ENCODE measurements at places on chromosomes 2 and 18. TPM values are rescaled to one million over a fixed set of nuclear protein-coding genes. Genes with fewer than 3 reads are reported as not detected.

PLCD4 gene
- polyA plus RNA-seq = 0.65 TPM

DNA sequence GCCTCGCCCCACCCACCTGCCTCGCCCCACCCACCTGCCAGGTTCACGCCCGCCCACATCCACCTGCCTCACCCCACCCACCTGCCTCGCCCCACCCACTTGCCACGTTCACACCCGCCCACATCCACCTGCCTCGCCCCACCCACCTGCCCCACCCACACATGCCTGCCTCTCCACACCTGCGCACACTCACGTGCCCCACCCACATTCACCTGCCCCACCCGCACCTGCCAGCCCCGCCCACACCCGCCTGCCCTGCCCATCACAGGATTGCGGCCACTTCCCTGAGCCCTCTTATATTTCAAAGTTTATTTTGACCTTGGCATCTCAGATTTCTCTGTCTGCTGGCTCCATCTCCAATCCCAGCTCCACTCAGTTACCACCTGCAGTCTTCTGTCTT is 217.5 kb upstream of the SOX11 start:
- no peak for DNase-seq

DNA sequence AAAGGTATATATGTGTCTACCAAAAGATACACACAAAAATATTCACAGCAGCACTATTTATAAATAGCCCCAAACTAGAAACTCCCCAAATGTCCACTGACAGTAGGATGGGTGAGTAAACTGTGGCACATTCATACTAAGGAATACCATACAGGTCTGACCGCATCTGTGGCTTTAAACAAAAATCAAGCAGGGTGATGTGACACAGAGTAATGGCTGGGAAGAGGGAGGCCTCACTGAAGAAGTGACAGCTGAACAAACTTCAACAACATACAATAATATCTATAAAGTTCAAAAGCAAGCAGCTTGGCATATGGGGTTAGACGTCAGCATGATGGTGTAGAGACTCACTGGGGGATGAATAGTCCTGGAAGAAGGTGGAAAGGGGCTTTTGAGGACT is 115.1 kb upstream of the PPP1CB start:
- DNase-seq = no peak

DNA sequence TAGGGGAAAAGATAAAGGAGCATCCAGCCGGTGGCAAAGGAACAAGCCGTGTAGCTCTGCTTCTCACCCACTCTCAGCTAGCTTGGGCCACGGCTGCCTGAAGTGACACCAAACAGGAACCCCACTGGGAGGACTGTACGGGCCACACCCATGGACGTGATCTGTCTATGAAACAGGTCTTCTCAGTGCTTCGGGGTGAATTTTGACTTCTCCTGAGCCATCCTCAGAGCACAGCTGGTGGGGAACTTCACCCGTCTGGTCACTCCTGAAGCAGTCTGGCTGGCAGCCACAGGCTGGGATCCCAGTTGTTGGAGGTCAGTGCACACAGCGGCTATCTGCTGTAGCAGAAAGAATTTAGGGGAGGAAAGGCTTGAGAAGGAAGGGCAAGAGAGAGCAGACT is 223.8 kb downstream of the FAM210A start:
- DNase-seq = no peak

- DNase-seq = no peak
These were observed 8.7 kb downstream of the TMEM169 start for GRCh38 chr2:216090369-216090786.

TDRD15 gene
- not detected for polyA plus RNA-seq

DNA sequence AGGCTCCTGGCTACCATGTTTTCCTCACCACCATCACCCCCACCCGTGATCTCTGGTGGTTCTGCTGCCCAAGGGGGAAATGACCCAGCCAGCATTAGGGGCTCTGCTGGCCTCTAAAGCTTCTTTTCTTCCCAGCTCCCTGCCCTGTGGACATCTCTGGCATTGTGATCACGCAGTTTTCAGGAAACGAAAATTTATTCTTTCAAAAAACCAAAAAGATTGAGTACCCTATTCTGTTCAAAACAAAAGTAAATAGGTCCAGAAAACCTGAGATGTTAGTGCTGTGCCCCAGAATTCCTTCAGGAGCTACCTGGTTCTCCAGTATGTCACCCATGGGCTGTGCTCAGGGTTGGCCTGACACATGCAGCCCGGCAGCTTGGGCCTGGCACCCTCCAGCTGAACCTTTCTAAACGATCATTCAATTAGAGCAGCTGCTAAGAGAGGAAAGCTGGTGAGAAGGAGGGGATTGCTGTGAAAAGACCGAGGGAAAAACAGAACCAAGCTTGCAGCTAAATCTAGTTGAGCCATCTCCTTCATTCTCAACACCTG is 157.5 kb downstream of the MGAT5 start:
- no peak for DNase-seq

DNA sequence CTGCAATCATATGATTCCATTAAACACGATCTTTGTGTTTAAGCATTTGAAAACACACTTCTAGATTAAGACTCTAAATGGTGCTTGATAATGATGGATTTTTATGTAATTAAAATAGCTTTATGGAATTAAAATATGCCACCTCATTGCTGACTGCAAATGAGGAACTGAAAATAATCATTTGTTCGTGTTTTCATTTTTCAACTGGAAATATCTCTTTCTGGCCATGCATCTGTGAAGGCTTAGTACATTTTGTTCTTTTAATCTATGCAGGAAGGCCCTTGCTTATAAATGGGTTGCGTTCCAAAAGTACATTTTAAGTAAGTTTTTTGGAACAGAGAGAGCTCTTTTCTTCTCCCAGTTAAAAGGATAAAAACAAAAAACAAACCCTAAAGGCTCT is 125.5 kb downstream of the MC4R start:
- no peak for DNase-seq

OTOS gene
- polyA plus RNA-seq = not detected

PROKR1 gene
- polyA plus RNA-seq = not detected

GRCh38 chr2:196160101-196160500 is 11.3 kb downstream of the STK17B start:
- DNase-seq = peak; percentile 86

GRCh38 chr2:188797371-188797770 is 176.8 kb upstream of the COL3A1 start:
- DNase-seq = no peak

DNA sequence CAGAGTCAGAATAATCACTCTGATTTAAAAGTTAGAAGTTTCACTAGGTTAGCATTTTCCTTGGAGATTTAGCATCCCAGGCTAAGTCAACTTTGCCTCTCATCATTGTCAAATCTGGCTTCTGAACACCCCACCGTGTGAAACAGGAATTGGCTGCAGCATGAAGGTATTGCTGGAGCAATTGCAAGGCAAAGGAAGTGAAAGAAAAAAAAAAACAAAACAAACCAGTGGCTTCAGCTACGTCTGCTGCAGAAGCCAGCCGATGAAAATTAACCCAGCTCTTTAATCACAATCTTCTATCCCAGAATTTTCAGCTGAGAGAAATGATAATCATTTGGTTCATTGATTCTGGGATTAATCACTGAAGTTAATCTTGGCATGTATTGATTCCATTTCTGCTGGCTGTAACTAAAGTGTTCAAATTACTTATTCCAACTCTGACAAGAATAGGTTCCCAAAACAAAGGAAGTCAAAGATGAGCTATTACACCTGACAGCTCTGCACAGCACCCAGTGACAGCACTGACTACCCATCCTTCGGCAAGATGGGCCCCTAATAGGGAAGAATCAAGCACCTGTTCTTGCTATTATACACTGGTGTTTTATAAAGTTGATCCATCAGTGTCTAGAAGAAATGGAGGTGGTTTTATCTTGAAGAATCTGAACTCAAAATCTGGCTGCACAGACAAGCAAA is 42.7 kb upstream of the REG3G start:
- no peak for DNase-seq

DNA sequence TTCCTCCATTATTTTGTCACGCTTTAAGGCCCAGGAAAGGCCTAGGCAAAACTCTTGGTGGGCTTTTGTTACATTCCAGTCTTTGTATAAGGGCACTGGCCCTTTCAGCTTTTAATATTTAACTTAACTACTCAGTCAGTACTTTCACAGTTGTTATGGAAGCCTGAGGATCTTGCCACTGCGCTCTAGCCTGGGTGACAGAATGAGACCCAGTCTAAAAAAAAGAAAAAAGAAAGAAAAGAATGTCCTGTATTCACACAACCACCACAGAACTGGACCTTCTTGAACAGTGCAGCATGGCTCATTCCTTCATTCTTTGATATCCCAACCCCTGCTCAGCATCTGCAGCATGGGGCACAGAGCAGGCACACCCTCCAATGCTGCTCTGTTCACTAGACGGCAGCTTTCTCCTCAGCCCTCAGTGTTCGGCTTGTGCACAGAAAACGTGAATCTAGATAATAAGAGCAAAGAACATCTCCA is 93.4 kb upstream of the MSH2 start:
- no peak for DNase-seq

DNA sequence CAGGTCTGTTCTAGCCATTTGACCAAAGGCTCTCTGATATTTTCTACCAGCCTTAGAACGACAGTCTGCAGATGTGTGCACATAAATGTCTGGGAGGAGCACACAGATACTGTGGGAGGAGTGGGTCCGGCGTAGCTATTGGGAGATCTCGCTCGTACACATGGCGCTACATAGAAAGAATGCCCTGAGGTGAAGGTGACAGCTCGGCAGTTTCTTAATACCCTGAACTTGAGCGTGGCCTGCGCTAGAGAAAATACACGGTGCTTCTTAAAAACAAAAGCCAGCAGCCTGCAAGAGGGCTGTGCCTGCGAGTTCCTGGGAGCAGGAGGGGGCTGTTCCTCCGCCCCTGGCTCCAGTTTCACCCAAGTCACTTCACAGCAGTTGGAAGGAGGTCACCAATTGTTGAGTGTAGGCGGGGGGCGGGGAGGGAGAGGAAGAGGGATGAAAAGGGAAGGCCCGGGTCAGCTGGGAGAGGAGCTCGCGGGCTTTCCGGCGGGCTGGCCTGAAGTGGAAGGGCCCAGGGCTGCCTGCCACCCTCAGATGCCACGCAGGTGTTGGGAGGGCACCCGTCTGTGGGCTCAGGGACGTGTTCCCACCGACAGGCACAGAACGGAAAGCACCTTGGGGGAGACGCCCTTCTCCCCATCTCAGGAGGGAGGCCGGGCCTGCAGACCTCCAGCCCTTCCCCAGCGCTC is 124.7 kb upstream of the ZNF516 start:
- DNase-seq = no peak

CYRIA gene
- polyA plus RNA-seq = 11.4 TPM

- no peak for DNase-seq
These were observed 435.7 kb upstream of the SETBP1 start for GRCh38 chr18:44245019-44245418.

LGALSL gene
- polyA plus RNA-seq = 4.9 TPM

- no peak for DNase-seq
These were observed 437.0 kb upstream of the ETAA1 start for GRCh38 chr2:66960161-66960560.

DNA sequence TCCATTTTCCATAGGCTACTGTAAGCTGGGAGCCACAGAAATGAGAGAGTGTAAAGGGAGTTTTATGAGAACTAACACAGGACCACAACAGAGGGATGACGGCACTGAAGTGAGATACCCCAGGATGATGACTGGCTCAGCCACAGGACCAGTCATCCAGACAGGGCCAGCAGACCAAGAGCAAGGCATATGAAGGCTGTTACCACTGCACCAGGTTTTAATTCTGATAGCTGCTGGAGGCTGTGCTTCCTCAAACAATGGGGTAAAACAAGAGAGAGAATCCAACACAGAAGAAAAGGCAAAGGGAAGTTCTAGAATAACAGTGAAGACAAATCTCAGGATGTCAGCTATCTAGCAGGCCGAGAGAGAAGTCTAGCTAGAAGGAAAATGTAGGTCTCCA is 94.9 kb downstream of the BCL2 start:
- DNase-seq = no peak

Data from GM12878 (cell line).